Ovary (tissue), 10 donors: ENCODE measurements at places on chromosomes 1 and 21. TPM values are rescaled to one million over a fixed set of nuclear protein-coding genes. Genes with fewer than 3 reads are reported as not detected.

The LORICRIN gene
- not detected for total RNA-seq

The GPR137B gene
- 12.6 TPM for total RNA-seq

The CCDC190 gene
- not detected for total RNA-seq

The ATAD3C gene
- 5.2 TPM for total RNA-seq

The DNAJC6 gene
- 1.5 TPM for total RNA-seq

The RASSF5 gene
- total RNA-seq = 11.8 TPM

The ANGPTL3 gene
- 0.13 TPM for total RNA-seq
